ENCODE measurements at places on chromosomes 16 and 17. TPM values are rescaled to one million over a fixed set of nuclear protein-coding genes. Genes with fewer than 3 reads are reported as not detected.
A peak's percentile ranks its signal among the peaks of the same experiment; 100 is the strongest.

PNMT gene
- polyA plus RNA-seq = 10.9 TPM

KRTAP3-1 gene
- polyA plus RNA-seq = not detected

HS3ST2 gene
- polyA plus RNA-seq = 1.3 TPM

NPIPB8 gene
- polyA plus RNA-seq = 0.09 TPM

PGAP3 gene
- polyA plus RNA-seq = 32.2 TPM

NHLRC4 gene
- polyA plus RNA-seq = 0.60 TPM

DYNC1LI2 gene
- polyA plus RNA-seq = 35.0 TPM

MYL4 gene
- 0.12 TPM for polyA plus RNA-seq

CX3CL1 gene
- polyA plus RNA-seq = 3.0 TPM

DNA sequence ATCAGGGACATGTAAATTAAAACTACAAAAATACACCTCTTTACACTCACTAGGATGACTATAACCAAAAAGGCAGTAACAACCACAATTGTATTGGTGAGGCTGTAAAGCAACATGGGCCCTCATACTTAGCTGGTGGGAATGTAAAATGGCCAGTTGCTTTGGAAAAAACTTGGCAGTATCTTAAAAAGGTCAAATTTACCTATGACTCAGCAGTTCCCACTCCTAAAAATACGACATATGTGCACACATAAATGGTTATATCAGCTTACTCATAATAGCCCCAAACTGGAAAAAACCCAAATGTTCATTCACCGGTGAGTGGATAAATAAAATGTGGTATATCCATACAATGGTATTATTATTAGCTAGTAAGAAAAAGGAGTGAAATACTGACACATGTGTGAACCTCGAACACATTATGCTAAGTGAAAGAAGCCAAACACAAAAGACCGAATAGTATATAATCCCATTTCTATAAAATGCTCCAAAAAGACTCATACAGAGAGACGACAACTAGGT lies 391.4 kb downstream of the NPIPA8 start:
- H3K36me3 ChIP-seq = no peaks in the 10 kb centered on the region
- no peak overlapping the region for H3K4me3 ChIP-seq

DNA sequence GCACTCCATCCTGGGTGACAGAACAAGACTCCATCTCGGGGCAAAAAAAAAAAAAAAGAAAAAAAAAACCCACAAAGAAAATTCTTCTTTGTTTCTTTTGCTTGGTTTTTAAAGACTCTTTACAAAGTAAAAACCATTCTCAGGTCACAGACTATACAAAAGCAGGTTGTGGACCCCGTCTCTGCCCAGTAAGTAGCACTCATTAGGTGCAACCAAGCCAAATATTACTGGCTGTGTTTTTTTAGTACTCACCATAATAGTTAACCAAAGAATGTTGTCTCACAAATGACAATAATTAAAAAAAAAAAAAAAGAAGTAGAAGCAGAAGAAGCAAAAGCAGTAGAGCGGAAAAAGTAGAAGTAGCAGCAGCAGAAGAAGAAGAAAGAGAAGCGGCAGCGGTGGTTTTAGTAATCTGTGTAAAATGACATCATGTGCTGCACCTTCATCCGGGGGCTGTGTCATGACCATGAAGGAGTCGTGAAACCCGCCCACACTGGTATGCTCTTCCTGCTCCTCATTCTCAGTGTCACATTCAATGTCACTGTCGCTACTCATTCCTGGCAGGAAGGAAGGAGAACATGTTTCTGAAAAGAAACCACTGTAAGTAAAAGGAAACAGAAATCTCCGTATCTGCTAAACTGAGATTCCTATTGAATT lies 105.4 kb downstream of the TRIM37 start:
- H3K4me3 ChIP-seq = no peak overlapping the region
- no peak for DNase-seq
- H3K27me3 ChIP-seq = no peaks in the 10 kb centered on the region
- H3K4me1 ChIP-seq = no peaks in the 10 kb centered on the region
- H3K27ac ChIP-seq = no peak overlapping the region

DNA sequence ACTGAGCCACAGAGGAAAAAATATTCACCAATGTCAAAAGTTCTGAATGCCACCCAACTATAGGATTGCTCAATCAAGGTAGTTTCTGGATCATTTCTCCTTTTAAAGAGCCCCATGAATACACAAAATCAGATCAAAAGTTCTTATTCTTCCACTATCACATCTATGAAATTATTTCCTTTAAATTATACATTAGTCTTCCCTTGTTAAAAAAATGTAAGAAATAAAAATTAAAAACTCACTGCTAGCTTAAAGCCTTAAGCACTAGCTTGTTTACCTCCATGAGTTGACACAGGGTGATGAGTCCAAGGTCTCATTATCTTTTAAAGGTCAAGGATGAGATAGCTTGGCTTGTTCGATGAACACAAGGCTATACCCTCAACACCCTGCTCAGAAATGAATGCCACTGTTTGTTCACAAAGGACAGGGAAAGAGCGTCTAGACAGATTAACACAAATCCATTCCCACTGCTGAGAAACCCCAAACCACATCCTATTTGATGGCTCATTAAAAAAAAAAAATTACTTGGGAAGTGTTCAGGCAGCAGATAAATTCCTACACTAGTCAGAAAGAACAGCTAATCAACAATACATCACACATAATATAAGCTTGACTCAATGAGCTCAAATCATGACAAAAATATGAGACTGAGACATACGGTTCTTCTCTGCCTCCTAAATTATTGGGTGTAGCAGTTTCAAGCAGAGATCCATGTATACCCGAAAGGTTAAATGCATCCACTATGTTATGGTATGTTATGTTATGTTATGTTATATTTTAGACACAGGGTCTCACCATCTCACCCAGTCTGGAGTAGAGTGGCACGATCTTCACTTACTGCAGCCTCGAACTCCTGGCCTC lies 118.9 kb downstream of the PARN start:
- H3K4me3 ChIP-seq = no peak overlapping the region
- H3K4me1 ChIP-seq = peaks cover 6% of the 10 kb centered on the region
- DNase-seq = no peak
- no peak overlapping the region for H3K27ac ChIP-seq
- H3K36me3 ChIP-seq = no peaks in the 10 kb centered on the region

- H3K27me3 ChIP-seq = no peaks in the 10 kb centered on the region
- H3K4me3 ChIP-seq = no peak overlapping the region
- no peak for DNase-seq
- no peak overlapping the region for H3K27ac ChIP-seq
Observed at GRCh38 chr17:55436224-55437158, 14.9 kb upstream of the MMD start.

GRCh38 chr17:10082795-10083194 lies 115.6 kb downstream of the GAS7 start:
- no peak overlapping the region for H3K4me3 ChIP-seq
- no peak for DNase-seq
- H3K27me3 ChIP-seq = no peaks in the 10 kb centered on the region
- H3K4me1 ChIP-seq = no peaks in the 10 kb centered on the region
- H3K27ac ChIP-seq = no peak overlapping the region

GRCh38 chr17:7204828-7205461 lies 14.7 kb downstream of the DLG4 start:
- peak; percentile 97 for DNase-seq
- H3K36me3 ChIP-seq = peaks cover 29% of the 10 kb centered on the region
- H3K27ac ChIP-seq = peak overlapping the region; percentile 68
- peaks cover 24% of the 10 kb centered on the region for H3K4me1 ChIP-seq

DNA sequence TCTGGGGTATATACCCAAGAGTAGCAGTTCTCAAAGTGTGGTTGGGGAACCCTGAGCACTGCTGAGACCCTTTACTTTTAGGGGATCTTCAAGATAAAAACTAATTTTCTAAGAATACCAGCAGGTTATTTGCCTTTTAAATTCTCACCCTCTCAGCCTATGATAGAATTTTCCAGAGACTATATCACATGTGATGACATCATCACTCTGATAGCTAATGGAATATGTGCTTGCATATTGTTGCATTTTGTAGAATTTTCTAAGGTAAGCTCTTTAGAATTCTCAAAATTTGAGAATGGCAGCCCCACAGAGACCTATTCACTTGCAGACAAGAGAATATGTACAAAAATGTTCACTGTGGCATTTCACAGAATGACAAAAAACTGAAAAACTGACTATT lies 181.1 kb downstream of the MYO1D start:
- no peaks in the 10 kb centered on the region for H3K27me3 ChIP-seq
- peaks cover 4% of the 10 kb centered on the region for H3K36me3 ChIP-seq
- H3K4me1 ChIP-seq = no peaks in the 10 kb centered on the region
- no peak for DNase-seq

GRCh38 chr16:17342031-17342430 lies 128.7 kb downstream of the XYLT1 start:
- DNase-seq = no peak
- no peak overlapping the region for H3K27ac ChIP-seq
- no peaks in the 10 kb centered on the region for H3K27me3 ChIP-seq
- no peaks in the 10 kb centered on the region for H3K36me3 ChIP-seq

DNA sequence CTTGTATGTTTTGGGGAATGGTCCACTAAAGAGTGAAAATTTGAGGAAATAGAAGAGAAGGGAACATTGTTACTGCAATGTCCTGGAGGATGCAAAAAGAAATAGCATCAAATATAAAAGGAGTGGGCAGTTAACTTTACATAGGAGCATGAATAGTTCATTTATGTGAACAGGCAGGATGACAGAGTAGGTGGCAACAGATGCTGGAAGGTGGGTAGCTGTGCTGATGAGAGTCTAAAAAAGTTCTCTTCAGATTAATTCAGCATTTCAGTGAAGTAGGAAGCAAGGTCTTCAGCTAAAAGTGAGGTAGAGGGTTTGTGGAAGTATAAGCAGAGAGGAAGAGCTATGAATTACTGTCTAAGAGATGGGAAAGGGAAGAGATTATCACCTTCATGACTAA lies 276.5 kb downstream of the KIF2B start:
- no peaks in the 10 kb centered on the region for H3K4me1 ChIP-seq
- H3K27me3 ChIP-seq = no peaks in the 10 kb centered on the region
- H3K27ac ChIP-seq = no peak overlapping the region
- H3K4me3 ChIP-seq = no peak overlapping the region
- DNase-seq = no peak

- H3K4me3 ChIP-seq = no peak overlapping the region
- H3K4me1 ChIP-seq = no peaks in the 10 kb centered on the region
- H3K27me3 ChIP-seq = no peaks in the 10 kb centered on the region
- no peak for DNase-seq
- no peak overlapping the region for H3K27ac ChIP-seq
- H3K36me3 ChIP-seq = no peaks in the 10 kb centered on the region
Observed at GRCh38 chr16:15768201-15768600, 88.6 kb downstream of the MYH11 start.

DNA sequence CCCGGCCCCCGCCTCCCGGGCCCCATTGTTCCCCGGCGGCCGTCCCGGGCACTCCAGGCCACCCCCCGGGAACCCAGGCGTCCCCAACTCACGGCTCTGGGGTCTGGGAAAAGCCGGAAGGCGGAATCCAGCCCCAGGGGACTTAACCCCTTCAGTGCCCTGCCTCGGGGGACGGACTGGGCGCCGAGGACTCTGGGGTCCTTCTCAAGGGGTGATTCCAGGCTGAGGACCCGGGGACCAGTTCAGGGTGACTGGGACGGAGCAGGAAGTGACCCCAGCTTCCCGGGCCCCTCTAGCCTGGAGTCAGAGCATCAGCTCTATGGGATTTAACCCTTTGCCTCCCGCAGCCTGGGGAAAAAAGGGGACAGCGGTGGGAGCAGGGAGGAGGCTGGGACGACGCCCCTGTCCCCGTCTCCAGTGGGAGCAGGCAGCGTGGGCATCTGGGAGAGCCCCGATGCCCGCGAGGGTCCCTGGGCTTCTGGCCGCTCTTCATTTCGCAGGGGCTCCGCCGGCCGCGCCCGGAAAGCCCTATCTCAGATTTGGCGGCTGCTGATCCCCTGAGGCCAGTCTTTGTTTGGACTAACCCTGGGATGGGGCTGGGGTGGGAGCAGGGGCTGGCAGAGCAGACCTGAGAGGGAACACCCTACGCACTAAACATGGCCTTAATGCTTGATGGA lies at the start of gene ZNF629:
ZNF629 (minus strand) TSS at position 270 of the 677 bp plus-strand sequence. CDS start 2,723 bp downstream, outside the sequence.
- H3K4me1 ChIP-seq = no peaks in the 10 kb centered on the region
- DNase-seq = peak; percentile 87
- peaks cover 18% of the 10 kb centered on the region for H3K36me3 ChIP-seq
- H3K4me3 ChIP-seq = peak within 1 kb of the TSS; percentile 94

DNA sequence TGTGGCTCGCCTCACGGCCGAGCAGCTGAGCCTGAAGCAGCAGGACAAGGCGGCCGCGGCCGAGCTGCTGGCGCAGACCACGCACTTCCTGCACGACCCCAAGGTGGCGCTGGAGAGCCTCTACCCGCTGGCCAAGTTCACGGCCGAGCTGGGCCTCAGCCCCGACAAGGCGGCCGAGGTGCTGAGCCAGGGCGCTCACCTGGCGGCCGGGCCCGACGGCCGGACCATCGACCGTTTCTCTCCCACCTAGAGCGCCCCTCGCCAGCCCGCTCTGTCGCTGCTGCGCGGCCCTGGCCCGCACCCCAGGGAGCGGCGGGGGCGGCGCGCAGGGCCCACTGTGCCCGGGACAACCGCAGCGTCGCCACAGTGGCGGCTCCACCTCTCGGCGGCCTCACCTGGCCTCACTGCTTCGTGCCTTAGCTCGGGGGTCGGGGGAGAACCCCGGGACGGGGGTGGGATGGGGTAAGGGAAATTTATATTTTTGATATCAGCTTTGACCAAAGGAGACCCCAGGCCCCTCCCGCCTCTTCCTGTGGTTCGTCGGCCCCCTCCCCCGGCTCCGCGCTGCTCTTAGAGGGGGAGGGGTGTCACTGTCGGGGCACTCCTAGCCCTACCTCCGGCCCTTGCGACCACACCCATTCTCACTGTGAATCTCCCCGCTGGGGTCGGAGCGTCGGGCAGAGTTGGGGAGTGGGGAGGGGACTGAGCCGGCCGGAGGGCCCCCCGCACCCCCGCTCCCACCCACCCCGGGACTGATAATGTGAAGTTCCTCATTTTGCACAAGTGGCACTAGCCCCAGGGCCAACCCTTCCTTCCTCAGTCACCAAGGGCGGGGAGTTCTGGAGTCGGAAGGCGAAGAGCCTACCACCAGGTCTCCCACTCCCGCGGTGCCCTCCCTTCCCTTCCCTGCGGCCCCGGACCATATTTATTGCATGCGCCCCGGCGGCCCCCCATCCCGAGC lies 4.0 kb downstream of the HIC1 start:
- no peak for DNase-seq
- no peak overlapping the region for H3K27ac ChIP-seq
- peaks cover 50% of the 10 kb centered on the region for H3K27me3 ChIP-seq
- peak overlapping the region; percentile 9 for H3K4me3 ChIP-seq

Data from H1 (cell line).